ENCODE measurements at places on chromosomes 13 and 19. TPM values are rescaled to one million over a fixed set of nuclear protein-coding genes. Genes with fewer than 3 reads are reported as not detected.

- DNase-seq: no peak
These were observed 17.0 kb downstream of the HAUS8 start for GRCh38 chr19:17058236-17058635.

- DNase-seq: peak; percentile 69
These were observed 21.0 kb downstream of the TNFSF9 start for GRCh38 chr19:6551607-6552450.

DNA sequence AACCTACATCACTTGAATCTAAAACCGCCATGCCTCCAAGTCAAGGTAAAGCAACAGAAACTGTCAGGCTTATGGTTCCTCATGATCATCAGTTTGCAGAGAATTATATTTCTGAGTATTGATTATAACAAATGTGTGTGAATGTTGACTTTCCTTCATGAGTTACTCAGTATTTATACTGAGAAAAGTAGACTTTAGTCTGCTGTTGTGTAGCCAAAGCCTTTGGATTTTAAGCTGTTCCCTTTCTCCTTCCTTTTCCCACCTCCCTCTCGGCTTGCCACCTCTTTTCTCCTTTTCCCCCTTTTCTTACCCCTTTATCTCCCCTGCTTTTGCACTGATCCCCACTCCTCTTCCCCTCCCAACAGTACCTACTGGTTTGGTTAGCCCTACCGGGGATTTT is 20.7 kb upstream of the GPR18 start:
- DNase-seq: no peak

DNA sequence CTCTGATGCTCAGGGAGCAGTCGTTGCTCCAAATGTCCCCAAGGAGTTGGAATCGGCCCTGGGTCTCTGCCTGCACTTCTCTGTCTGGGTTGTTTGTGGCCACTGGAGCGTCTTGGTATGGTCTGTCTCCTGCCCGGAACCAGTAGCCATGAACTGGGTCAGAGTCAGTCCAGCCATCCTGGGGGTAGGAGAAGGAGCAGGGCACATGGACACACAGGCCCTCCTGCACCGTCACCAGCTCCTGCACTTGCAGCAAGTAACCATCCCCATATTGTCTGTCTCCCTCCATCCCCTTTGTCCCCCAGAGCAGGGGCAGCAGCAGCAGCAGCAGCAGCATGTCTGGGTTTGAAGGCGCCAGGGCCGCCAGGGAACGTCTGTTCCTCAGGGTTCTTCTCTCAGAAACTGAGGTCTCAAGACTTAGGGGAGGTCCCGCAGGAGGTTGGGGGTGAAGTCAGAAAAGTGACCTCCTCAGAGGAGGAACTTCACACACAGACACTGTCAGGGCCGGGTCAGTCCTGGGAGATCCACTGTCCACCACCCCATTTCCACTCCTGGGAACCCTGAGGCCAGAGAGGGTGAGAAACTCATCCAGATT is at the start of gene SIGLEC8:
SIGLEC8 (minus strand) TSS at position 404 of the 595 bp plus-strand sequence; CDS start at position 337, 67 bp downstream.
- DNase-seq: no peak

Gene CGB8
- total RNA-seq: not detected
